ENCODE measurements at places on chromosomes 6 and 20. TPM values are rescaled to one million over a fixed set of nuclear protein-coding genes. Genes with fewer than 3 reads are reported as not detected.

DNA sequence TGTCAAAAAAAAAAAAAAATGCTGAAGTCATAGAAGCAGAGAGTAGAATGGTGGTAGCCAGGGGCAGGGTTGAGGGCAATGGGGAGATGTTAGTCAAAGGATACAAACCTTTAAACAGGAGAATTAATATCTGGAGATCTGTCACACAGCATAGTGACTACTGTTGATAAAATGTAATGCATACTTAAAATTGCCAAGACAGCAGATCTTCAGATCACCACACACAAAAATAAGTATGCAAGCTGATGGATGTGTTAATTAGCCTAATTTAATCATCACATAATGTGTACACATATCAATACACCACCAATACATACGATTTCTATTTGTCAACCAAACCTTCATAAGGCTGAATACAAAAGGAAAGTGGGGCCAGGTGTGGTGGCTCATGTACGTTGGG lies 83.5 kb upstream of the PHACTR3 start:
- no peak overlapping the region for H3K4me3 ChIP-seq
- no peak for DNase-seq
- H3K27ac ChIP-seq, result no peak overlapping the region
- H3K4me1 ChIP-seq, result no peaks in the 10 kb centered on the region
- H3K36me3 ChIP-seq, result no peaks in the 10 kb centered on the region

- H3K36me3 ChIP-seq, result no peaks in the 10 kb centered on the region
- no peak overlapping the region for H3K4me3 ChIP-seq
- no peaks in the 10 kb centered on the region for H3K27me3 ChIP-seq
- DNase-seq, result no peak
These were observed 27.4 kb downstream of the TRPC4AP start for GRCh38 chr20:35065181-35065580.

DNA sequence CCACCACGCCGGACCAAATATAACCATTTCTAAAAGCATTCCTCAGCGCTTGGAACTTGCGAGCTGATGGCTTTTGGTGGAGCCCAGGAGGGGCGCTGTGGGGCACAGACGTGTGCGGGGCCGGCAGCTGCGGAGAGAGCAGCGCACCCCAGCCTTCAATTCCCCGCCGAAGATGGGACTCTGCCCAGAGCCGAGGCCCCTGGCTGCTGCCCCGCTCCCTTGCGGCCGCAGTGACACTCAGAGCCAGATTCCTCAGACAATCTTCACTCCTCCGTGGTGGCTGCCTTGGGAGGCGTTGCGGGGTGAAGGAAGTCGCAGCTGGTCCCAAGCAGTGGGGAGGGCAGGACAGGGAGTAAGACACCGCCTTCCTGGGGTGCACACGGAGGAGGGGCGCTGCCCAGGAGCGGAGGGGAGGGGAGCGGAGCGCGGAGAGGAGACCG lies 87.7 kb downstream of the TMEM242 start:
- H3K27ac ChIP-seq, result peak overlapping the region; percentile 80
- no peaks in the 10 kb centered on the region for H3K27me3 ChIP-seq
- peak; percentile 74 for DNase-seq
- peaks cover 8% of the 10 kb centered on the region for H3K4me1 ChIP-seq

- DNase-seq, result no peak
- H3K4me3 ChIP-seq, result no peak overlapping the region
- no peaks in the 10 kb centered on the region for H3K27me3 ChIP-seq
- H3K36me3 ChIP-seq, result no peaks in the 10 kb centered on the region
- peaks cover 2% of the 10 kb centered on the region for H3K4me1 ChIP-seq
These were observed 1.1 kb downstream of the USP45 start for GRCh38 chr6:99514089-99514488.

DNA sequence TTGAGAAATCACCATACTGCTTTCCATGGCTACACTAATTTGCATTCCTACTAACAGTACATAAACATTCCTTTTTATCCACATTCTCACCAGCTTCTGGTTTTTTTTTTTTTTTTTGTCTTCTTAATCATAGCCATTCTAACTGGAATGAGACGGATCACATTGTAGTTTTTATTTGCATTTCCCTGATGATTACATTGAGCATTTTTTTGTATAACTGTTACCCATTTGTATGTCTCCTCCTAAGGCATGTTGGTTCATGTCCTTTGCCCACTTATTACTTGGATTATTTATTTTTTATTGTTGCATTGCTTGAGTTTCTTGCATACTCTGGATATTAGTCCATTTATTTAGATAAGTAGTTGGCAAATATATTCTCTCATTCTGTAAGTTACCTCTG lies 258.0 kb downstream of the MEI4 start:
- no peaks in the 10 kb centered on the region for H3K36me3 ChIP-seq
- no peaks in the 10 kb centered on the region for H3K27me3 ChIP-seq

DNA sequence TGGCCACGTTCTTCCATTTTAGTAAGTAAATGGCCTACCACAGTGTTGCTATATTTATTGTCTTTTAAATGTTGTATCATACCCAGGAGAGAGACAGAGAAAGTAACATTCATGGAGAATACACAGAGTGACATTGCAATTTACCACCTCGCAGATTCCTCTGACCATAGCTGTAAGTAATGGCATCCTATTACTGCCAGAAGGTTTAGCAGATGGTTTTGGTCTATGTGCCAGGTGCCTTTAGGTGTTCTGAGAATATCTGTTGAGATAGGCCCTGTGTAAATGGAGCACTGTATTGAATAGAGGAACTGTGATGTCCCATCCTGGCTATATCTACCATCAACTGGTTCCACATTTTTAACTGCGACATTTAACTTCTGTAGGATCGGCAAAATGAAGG lies 559.6 kb downstream of the KIF16B start:
- H3K4me3 ChIP-seq, result no peak overlapping the region
- no peak for DNase-seq
- no peaks in the 10 kb centered on the region for H3K36me3 ChIP-seq
- no peak overlapping the region for H3K27ac ChIP-seq
- no peaks in the 10 kb centered on the region for H3K4me1 ChIP-seq

- H3K4me3 ChIP-seq, result no peak overlapping the region
- no peak overlapping the region for H3K27ac ChIP-seq
- H3K27me3 ChIP-seq, result no peaks in the 10 kb centered on the region
- H3K4me1 ChIP-seq, result no peaks in the 10 kb centered on the region
- DNase-seq, result no peak
These were observed 312.8 kb upstream of the SPTLC3 start for GRCh38 chr20:12695937-12696336.

Gene FAM83C
- total RNA-seq, result not detected

Gene PXDC1
- 25.7 TPM for total RNA-seq

Gene SNX9
- 38.7 TPM for total RNA-seq

Gene NKAPL
- total RNA-seq, result 2.4 TPM

Gene CABLES2
- 6.2 TPM for total RNA-seq

Gene FRK
- 1.1 TPM for total RNA-seq
